ENCODE measurements at places on chromosomes 13 and 19. TPM values are rescaled to one million over a fixed set of nuclear protein-coding genes. Genes with fewer than 3 reads are reported as not detected.
A peak's percentile ranks its signal among the peaks of the same experiment; 100 is the strongest.

DNA sequence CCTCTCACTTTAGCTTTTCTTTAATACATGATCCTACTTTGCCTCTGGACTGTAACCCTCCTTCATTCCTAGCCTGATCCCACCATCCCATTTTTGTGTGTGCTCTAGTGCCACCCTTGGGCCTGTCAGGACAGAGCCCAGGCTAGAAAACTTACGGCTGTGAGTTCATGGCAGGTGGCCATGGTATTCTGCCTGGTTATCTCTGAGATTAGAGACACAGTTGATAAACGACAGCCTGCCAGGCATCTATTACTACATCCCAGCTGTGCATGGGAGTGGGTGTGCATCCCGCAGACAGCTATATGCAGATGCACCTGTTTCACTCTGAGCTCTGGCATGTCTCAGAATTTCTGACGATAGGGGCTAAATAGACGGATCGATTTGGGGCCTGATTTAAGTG, 110.9 kb downstream of the HS6ST3 start:
- no peak overlapping the region for H3K4me3 ChIP-seq
- no peaks in the 10 kb centered on the region for H3K27me3 ChIP-seq
- no peak for DNase-seq

GRCh38 chr19:572743-573518, 535 bp downstream of the BSG start:
- peaks cover 8% of the 10 kb centered on the region for H3K27me3 ChIP-seq
- peaks cover 20% of the 10 kb centered on the region for H3K4me1 ChIP-seq
- peak overlapping the region; percentile 97 for H3K4me3 ChIP-seq
- DNase-seq = peak; percentile 78
- no peaks in the 10 kb centered on the region for H3K36me3 ChIP-seq
- peak overlapping the region; percentile 36 for H3K27ac ChIP-seq

DNA sequence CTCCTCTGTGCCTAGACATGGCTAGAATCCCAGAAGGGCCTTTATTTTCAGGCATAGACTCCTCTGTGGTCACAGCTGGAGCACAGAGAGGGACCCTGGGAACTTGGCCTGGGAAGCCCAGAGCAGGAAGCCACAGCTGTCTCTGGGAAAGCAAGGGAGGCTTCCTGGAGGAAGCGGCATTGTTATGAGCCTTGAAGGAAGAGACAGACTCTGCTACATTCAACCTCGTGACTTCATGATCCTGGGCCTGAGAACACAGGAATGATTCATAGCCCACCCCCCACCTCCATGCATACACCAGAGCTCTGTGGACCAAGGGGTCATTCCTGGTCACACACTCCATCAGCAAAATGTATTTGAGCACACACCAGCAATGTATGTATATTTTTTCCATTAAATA, 8.6 kb downstream of the RDH8 start:
- no peaks in the 10 kb centered on the region for H3K36me3 ChIP-seq
- peaks cover 7% of the 10 kb centered on the region for H3K27me3 ChIP-seq
- DNase-seq = no peak
- H3K4me1 ChIP-seq = no peaks in the 10 kb centered on the region
- H3K27ac ChIP-seq = no peak overlapping the region

DNA sequence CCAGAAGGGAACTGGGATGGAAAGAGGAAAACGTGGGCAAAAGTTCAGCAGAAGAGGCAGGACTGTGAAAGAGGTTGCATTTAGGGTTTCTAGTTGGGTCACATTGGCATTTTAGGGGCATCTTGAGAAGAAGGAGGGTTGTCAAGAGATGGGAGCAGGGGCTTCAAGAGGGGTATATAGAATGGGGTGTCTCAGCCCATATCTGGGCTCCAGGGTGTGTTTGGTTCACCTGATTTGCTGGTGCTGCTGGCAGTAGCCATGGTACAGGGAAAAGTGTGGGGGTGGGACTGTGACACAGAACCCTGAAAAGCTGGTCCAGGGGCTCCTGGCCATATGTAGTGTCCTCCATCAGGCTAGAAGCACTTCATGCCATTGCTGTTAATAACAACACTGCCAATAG, 22.5 kb downstream of the MAST3 start:
- H3K36me3 ChIP-seq = no peaks in the 10 kb centered on the region
- H3K27me3 ChIP-seq = no peaks in the 10 kb centered on the region
- H3K27ac ChIP-seq = no peak overlapping the region
- no peak overlapping the region for H3K4me3 ChIP-seq

DNA sequence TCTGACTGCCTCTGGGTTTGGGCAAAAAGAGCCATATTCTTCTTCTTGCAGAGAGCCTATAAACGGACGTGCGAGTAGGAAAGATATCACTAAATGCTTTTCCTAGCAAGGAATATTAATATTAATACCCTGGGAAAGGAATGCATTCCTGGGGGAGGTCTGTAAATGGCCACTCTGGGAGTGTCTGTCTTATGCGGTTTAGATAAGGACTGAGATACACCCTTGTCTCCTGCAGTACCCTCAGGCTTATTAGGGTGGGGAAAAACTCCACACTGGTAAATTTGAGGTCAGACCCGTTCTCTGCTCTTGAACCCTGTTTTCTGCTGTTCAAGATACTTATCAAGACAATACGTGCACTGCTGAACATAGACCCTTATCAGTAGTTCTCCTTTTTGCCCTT, 763.8 kb downstream of the SLITRK5 start:
- H3K27ac ChIP-seq = no peak overlapping the region
- H3K27me3 ChIP-seq = no peaks in the 10 kb centered on the region
- no peak for DNase-seq
- no peaks in the 10 kb centered on the region for H3K4me1 ChIP-seq

DNA sequence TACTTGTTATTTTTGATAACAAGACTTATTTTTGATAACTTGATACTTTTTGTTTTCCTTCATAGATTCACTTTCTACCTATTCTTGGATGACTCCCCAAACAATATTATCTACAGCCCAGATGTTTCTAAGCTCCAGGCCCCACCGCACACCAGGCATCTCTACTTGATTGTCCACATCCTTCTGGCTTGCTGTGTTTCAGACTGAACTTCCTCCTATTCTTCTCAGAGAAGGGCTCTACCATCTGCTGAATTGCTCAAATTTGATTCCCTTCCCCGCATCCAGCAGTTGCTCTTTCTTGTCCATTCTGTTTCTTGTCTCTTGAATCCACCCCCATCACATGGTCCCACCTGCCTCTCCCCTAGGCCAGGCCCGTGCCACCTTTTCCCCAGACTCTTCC, 13.0 kb downstream of the NUDT15 start:
- H3K4me1 ChIP-seq = no peaks in the 10 kb centered on the region
- H3K27me3 ChIP-seq = no peaks in the 10 kb centered on the region
- no peak for DNase-seq

DNA sequence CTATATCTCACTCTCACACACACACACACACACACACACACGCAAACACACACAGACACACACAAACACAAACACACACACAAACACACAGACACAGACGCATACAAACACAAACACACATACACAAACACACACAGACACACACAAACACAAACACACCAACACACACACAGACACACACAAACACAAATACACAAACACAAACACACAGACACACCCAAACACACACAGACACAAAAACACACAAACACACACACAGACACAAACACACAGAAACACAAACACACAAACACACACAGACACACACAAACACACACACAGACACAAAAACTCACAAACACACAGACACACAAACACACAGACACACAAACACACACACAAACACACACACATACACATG, 329.0 kb downstream of the ZNF536 start:
- no peak for DNase-seq
- H3K27ac ChIP-seq = no peak overlapping the region
- no peaks in the 10 kb centered on the region for H3K36me3 ChIP-seq
- H3K4me3 ChIP-seq = no peak overlapping the region
- no peaks in the 10 kb centered on the region for H3K4me1 ChIP-seq

DNA sequence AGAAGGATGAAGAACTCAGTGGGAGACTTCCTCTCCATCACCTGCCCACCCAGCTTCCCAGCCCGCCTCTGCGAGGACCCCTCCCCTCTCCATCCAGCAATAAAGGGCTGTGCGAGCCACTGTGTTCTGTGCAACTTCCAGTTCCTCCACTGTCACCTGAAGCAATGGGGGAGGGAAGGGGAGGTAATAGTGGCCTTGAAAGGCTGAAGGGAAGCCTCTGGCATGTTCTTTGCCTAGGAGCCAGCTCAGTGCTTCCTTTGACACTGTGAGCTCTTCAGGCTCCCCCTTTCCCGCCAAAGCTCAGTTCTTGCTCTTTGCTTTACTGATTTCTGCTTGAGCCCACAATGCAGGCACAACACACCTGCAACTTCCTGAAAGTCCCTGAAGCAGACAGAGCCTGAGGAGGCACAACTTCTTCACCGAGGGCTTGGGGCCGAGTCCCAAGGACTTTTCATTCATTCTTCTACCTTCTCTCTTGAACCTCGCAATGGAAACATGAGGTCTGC, 73.2 kb upstream of the DOCK9 start:
- no peak overlapping the region for H3K27ac ChIP-seq
- H3K4me3 ChIP-seq = no peak overlapping the region
- no peaks in the 10 kb centered on the region for H3K36me3 ChIP-seq
- DNase-seq = no peak
- peaks cover 24% of the 10 kb centered on the region for H3K4me1 ChIP-seq

GRCh38 chr19:29866011-29866410, 54.2 kb downstream of the CCNE1 start:
- DNase-seq = no peak
- H3K27ac ChIP-seq = no peak overlapping the region
- peaks cover 11% of the 10 kb centered on the region for H3K27me3 ChIP-seq
- H3K4me1 ChIP-seq = no peaks in the 10 kb centered on the region
- H3K4me3 ChIP-seq = no peak overlapping the region
- no peaks in the 10 kb centered on the region for H3K36me3 ChIP-seq

- no peak overlapping the region for H3K27ac ChIP-seq
- H3K4me3 ChIP-seq = no peak overlapping the region
- no peaks in the 10 kb centered on the region for H3K36me3 ChIP-seq
- H3K27me3 ChIP-seq = no peaks in the 10 kb centered on the region
These were observed 30.7 kb upstream of the POMP start for GRCh38 chr13:28628241-28628640.

DNA sequence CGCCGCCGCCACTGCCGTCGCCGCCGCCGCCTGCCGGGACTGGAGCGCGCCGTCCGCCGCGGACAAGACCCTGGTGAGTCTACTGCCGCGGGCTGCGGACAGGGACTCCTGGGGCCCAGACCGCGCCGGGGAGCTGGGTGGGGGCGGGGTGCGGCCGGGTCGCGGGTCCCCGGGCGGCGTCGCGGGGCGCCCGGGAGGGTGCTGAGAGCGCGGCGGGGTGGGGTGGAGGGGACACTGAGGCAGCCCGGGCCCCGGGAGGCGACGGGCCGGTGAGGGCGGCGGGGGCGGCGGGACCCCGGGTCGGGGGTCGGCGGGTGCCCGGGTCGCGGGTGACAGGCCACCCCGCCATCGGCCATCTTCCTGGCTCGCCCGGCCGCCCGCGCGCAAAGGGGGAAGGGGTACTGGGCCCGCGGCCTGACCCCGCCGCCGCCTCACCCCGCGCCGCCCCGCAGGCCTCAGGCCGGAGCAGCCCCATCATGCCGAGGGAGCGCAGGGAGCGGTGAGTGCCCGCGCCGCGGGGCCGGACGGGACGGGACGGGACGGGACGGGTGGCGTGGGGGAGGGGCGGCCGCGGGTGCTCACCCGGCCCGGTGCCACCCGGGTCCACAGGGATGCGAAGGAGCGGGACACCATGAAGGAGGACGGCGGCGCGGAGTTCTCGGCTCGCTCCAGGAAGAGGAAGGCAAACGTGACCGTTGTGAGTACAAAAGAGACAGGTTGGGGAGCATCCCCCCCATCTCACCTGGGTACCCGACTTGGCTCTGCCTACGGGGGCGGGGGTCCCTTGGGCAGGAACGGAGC, 489 bp downstream of the CCNE1 start:
- H3K27me3 ChIP-seq = peaks cover 15% of the 10 kb centered on the region
- DNase-seq = peak; percentile 53
- no peaks in the 10 kb centered on the region for H3K36me3 ChIP-seq
- peak overlapping the region; percentile 68 for H3K4me3 ChIP-seq
- no peaks in the 10 kb centered on the region for H3K4me1 ChIP-seq

- H3K4me3 ChIP-seq = no peak overlapping the region
- H3K27ac ChIP-seq = peak overlapping the region; percentile 39
- no peaks in the 10 kb centered on the region for H3K27me3 ChIP-seq
These were observed 4.2 kb upstream of the RPS11 start for GRCh38 chr19:49491804-49492572.

DNA sequence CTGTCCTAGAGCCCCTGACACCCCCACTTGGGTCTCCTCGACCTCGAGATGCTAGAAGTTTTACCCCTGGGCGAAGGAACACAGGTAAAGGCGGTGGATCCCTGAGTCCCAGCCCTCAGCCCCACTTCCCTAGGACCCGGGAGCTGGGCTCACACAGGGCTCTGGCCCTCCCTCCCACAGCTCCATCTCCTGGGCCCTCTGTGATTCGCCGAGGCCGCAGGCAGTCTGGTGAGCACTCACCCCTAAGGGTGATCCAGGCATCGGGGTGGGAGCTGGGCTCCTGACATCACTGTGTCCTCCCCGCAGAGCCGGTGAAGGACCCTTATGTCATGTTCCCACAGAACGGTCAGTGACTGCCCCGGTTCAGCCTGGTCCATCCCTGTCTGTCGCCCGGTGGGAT, 8.3 kb downstream of the PLEKHG2 start:
- H3K4me1 ChIP-seq = no peaks in the 10 kb centered on the region
- DNase-seq = no peak
- no peaks in the 10 kb centered on the region for H3K36me3 ChIP-seq

- H3K36me3 ChIP-seq = no peaks in the 10 kb centered on the region
- H3K4me1 ChIP-seq = peaks cover 9% of the 10 kb centered on the region
- DNase-seq = peak; percentile 51
- no peak overlapping the region for H3K27ac ChIP-seq
- H3K4me3 ChIP-seq = no peak overlapping the region
These were observed 3.6 kb downstream of the CACNG7 start for GRCh38 chr19:53912653-53913052.

- DNase-seq = no peak
- H3K36me3 ChIP-seq = no peaks in the 10 kb centered on the region
- H3K27me3 ChIP-seq = no peaks in the 10 kb centered on the region
- no peak overlapping the region for H3K4me3 ChIP-seq
- H3K27ac ChIP-seq = no peak overlapping the region
- no peaks in the 10 kb centered on the region for H3K4me1 ChIP-seq
These were observed 8.1 kb upstream of the MRI1 start for GRCh38 chr19:13756210-13756609.

- H3K27me3 ChIP-seq = peaks cover 27% of the 10 kb centered on the region
- peak; percentile 79 for DNase-seq
- H3K4me1 ChIP-seq = no peaks in the 10 kb centered on the region
- H3K36me3 ChIP-seq = no peaks in the 10 kb centered on the region
These were observed 1.4 kb downstream of the EVI5L start for GRCh38 chr19:7831452-7831851.

GRCh38 chr13:27605610-27606200, 14.6 kb downstream of the LNX2 start:
- no peak for DNase-seq
- peaks cover 4% of the 10 kb centered on the region for H3K4me1 ChIP-seq
- no peak overlapping the region for H3K4me3 ChIP-seq
- H3K27me3 ChIP-seq = no peaks in the 10 kb centered on the region

The NUFIP1 gene
- total RNA-seq = 12.9 TPM

The OR7D2 gene
- total RNA-seq = 1.4 TPM

The TMEM59L gene
- 1.4 TPM for total RNA-seq

The KIR2DL3 gene
- not detected for total RNA-seq

The GFY gene
- 0.09 TPM for total RNA-seq

The ZNF440 gene
- total RNA-seq = 25.8 TPM

The PCDH8 gene
- 0.52 TPM for total RNA-seq

The PRSS57 gene
- total RNA-seq = not detected

Measured in neural progenitor cell (in vitro differentiated cells).